ENCODE measurements at places on chromosomes 5 and 9.

DNA sequence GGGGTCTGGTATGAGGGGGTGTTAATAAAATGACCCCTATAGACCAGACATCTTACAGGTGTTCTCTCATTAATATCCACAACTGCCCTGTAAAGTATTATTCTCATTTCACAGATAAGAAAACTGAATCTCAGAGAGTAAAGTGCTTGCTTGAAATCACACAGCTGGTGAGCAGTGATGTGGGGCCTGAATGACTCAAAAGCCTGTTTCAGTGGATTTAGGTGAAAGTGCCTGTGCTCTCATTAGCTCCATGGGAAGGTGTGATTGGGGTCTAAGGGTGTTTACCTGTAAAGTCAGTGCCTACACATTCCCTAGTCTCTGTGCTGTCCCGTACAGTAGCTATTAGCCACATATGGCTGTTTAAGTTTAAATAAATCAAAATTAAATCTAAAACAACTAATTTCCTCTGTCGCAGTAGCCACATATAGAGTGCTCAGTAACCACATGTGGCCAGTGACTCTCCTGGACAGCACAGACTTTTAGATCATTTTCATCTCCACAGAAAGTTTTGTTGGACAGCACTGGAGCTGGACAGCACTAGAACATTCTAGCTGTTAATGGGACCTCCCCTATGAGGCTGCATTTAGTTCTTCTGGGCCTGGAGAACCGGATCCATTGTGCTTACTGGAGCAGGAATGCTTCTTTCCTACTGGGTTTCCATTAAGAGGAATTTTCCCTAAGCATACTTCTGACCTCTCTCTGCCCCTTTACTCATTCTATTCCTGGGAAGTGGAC, 52.5 kb upstream of the SEMA6A start:
- DNase-seq = no peak

DNA sequence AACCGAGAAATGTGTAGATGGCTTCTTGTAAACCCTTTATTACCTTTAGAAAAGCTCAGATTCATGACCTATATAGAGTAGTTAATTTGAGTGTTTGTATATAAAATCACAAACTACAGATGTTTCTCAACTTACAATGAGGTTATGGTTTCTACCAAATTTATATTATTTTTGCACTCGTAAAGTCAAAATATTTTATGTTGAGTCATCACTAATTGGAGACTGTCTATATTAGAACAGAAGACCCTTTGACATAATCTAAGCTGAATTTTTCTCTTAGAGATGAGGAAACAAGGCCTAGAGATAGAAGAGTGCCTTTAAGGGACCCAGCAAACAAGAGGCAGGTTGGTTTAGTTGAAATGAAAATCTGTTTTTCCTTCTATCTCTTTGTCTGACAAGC, 20.0 kb upstream of the NMUR2 start:
- no peak for DNase-seq

DNA sequence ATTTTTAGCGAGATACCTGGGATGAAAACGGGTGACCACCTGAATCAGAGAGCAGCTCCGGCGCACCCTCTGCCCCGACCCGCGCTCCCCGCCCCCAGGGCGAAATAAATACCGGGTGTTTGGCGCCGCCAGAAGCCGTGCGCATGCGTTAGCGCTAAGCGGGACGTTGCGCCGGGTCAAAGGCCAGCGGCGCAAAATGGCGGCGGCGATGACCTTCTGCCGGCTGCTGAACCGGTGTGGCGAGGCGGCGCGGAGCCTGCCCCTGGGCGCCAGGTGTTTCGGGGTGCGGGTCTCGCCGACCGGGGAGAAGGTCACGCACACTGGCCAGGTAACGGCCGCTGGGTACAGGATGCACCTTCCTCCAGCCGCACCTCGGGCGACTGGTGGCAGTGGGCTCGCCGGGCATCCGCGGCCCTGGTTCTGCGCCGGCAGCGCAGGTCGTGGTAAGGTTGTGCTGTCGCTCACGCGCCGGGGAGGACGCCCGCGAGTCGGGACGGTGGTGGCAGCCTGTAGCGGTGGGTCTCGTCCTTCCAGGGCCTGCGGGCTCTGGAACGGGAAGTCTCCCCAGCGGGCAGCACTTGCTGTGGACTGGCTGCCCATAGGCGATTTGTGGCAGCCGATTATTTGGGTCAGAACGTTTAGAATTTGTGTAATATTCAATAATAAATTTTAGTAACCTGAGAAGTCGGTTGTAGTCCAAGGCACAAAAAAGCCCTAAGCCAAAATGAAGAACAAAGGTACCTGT, at the start of gene NDUFS6:
Gene NDUFS6 (plus strand): TSS at position 186 of the 745 bp plus-strand sequence. CDS start 11 bp downstream, at position 197.
- peak; percentile 31 for DNase-seq

DNA sequence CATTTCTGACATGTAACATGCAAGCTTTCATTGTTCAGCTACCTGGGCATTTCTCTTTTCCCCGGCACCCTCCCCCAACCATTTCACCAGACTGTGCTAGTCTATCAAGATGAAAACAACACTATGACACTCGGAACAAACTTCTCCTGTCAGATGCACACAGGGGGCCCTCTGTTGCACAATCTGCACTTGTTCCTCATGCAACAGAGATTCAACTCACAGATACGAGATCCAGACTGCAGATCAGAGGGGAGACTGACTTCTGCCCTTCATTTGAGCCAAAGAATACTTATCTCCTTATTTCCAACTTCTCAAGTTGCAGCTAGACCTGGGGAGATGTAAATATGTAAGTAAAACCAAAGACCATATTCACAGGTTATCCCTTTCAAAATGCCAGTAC, 15.7 kb upstream of the FST start:
- no peak for DNase-seq

GRCh38 chr9:132637351-132637750, 32.4 kb downstream of the DDX31 start:
- no peak for DNase-seq

DNA sequence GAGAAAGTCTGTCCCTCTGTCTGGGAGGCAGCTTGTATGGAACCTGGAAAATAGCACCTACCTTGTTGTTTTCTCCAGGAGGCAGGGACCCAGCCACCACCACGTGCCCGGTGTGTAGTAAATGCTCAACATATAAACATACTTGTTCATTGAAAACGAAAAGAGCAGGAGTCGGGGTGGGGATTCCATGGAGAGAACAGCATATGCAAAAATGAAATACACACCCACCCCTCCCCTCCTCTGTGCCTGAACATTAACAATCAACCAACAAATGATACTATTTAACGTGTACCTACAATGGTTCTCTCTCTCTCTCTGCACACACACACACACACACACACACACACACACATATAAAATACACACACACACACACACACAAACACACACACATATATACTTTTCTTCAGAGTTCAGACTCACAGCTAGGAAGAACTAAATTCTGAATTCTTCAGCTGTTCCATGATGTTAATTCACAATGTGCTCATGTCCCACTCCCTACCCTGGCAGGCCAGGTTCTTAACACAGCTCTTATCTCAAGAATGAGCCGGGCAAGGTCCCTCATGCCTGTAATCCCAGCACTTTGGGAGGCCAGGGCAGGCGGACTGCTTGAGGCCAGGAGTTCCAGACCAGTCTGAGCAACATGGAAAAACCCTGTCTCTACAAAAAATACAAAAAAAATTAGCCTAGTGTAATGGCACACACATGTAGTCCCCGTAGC, 16.3 kb upstream of the DENND1A start:
- no peak for DNase-seq
